ENCODE measurements at places on chromosomes 12 and 14.

DNA sequence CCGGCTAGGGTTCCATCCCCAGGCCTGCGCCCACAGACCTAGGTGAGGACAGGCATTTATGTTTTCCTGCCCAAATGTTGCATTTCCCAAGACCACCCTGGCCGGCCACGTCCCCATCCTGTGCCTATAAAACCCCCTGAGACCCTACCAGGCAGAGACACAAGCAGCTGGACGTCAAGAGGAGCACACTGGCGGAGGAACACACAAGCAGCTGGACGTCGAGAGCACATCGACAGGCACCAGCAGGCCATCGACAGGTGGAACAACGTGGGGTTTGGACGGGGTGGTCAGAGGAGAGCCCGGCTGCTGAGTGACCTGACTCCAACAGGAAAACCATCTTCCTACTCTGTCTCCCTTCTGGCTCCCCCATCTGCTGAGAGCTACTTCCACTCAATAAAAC is 19.6 kb upstream of the LDHB start:
- no peak for DNase-seq

- DNase-seq: no peak
Observed at GRCh38 chr14:24840204-24840893, 206.4 kb upstream of the GZMB start.

DNA sequence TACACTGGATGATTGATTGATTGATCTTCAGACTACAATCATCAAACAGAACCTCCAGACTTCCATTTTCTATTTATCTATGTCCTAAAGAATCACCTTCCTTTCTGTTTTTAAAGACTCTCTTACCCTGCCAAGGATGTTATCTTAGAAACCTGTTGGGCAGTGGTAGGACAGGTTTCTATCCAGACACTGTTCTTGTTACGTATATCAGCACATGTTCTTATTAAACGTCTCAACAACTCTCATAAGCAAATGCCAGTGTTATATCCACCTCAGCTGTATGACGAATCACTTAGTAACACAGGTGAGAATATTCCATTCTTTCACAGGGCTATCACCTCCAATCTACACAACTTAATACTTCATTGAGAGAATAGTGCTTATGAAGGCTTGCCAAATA is 40.2 kb upstream of the RPL10L start:
- DNase-seq: no peak

DNA sequence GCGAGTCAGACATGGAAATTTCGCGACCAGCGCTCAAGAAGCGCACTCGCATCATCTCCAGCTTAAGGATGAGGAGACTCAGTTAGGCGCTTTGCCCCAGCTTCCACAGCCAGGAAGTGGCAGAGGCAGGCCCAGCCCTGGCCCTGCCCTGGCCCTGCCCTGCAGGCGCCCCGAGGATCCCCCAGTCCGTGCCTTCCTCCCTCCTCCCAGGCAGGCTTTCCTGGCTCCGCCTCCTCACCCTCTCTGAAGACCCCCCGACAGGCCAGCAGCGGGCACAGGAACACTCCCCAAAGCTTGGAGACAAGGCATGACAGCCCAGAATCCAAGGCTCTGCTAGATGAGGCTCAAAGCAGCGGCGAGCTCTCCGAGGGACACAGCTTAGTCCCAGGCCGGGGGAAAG is 25.1 kb downstream of the UBR7 start:
- no peak for DNase-seq

- no peak for DNase-seq
Observed at GRCh38 chr12:12810553-12811021, 2.6 kb upstream of the DDX47 start.

DNA sequence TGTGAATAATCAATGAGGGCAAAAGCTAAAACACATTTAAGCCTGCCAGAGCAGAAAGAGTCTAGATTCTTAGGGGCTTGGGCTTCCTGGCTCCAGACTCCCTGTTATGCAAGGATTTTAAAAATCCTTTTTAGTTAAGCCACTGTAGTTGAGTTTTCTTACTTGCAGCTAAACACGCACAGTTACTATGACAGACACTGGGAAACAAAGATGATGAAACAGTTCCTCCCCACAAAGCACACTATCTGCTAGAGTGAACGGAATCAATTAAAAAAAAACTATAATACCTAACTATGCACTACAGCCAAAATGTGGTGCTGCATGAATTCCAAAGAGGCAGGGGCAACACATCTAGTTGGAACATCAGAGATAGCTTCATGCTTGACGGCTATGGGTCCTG is 28.2 kb downstream of the RPS6KA5 start:
- DNase-seq: no peak

DNA sequence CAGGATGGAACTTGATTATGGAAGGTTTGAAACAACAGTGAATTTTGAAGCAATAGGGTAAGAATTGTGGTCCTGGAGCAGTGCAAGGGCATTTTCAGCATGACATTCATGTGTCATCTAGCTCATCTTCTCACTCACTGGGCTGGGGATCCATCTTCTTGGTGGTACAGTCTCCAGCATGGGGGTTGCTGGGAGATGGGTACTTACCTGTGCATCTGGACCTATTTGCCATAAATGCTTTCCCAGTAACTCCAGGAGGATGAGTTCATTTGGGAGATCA is 7.2 kb downstream of the HSP90AA1 start:
- no peak for DNase-seq

DNA sequence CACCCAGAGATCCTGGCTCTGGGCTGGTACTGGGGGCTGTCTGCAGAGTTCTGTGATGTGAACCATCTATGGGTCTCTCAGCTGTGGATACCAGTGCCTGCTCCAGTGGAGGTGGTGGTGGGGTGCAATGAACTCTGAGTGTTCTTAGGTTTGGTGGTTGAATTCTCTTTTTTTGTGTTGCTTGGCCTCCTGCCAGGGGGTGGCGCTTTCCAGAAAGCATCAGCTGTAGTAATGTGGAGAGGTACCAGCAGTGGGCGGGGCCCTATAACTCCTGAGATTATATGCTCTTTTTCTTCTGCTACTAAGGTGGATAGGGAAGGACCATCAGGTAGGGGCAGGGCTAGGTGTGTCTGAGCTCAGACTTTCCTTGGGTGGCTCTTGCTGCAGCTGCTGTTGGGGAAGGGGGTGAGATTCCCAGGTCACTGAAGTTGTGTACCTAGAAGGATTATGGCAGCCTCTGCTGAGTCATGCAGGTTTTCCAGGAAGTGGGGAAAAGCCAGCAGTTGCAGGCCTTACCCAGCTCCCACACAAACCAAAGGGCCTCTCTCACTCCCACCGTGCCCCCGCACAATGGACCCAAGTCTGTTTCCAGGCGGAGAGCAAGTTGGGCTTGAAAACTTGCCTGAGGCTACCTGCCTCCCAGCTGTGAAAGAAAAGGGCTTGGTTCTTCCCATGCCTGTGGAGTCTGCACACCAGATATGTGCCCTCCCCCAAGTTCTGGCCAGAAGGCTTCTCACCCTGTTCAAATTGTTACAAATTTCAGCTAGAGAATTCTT is 18.6 kb downstream of the CCER1 start:
- no peak for DNase-seq

DNA sequence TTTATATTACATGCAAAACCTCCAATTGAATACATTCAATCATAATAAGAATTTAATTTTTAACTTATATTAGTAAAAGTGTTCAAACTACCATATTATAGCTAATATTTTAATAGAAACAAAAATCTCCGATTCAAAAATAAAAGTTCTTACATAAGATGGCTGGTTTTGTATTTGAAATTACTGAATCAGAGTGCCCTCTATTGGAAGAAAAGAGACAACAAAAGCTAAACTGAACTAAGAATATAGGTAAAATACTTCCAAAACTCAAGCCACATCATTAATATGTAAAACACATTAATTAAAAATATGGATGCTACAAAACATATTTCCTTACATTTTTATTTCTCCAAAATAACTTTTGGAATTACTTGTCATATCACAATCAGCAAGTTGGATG is 120.3 kb downstream of the GARIN6 start:
- DNase-seq: no peak

- no peak for DNase-seq
Observed at GRCh38 chr12:67539946-67540345, 108.6 kb upstream of the DYRK2 start.

GRCh38 chr12:2805143-2805520 is 7.3 kb upstream of the ITFG2 start:
- DNase-seq: no peak

GRCh38 chr12:47801170-47801903 is 18.4 kb downstream of the HDAC7 start:
- no peak for DNase-seq

Data from AG09319 (cell line).